ENCODE measurements at places on chromosomes 3 and 15.

DNA sequence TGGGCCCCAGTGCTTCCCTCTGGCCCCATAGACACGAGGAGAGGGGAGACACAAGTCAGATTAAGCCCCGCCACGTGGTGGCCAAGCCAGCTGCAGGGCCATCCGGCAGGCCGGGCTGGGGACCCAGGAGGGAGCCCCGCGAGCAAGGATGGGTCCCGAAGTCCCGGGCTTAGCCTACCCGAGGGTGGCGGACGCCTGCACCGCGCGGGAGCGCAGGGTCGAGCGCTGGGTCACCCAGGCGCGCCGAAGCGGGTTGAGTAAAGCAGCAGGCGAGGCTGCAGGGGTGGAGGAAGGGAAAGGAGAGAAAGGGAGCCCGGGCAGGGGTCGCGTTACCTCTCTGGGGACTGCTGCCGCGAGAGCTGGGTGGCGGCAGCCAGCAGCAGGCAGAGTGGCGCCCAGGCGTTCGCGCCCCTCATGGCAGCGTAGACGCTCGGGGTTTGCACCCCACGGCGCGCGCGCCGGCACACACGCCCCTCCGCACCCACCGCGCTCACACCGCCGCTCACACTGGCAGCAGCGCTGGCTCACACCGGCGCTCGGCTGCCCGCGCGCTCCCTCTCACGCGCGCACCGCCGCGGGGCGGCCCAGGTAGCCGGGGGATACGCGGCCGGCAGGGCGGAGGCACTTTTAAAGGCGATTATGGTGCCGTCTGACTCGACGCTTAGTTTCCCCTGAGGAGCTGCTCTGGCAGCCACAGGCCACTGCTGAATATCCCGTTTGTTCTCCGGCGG is at the start of gene PCOLCE2:
Gene PCOLCE2 (minus strand): TSS at position 603 of the 731 bp plus-strand sequence. CDS start 187 bp downstream, at position 416.
- no peak for DNase-seq

DNA sequence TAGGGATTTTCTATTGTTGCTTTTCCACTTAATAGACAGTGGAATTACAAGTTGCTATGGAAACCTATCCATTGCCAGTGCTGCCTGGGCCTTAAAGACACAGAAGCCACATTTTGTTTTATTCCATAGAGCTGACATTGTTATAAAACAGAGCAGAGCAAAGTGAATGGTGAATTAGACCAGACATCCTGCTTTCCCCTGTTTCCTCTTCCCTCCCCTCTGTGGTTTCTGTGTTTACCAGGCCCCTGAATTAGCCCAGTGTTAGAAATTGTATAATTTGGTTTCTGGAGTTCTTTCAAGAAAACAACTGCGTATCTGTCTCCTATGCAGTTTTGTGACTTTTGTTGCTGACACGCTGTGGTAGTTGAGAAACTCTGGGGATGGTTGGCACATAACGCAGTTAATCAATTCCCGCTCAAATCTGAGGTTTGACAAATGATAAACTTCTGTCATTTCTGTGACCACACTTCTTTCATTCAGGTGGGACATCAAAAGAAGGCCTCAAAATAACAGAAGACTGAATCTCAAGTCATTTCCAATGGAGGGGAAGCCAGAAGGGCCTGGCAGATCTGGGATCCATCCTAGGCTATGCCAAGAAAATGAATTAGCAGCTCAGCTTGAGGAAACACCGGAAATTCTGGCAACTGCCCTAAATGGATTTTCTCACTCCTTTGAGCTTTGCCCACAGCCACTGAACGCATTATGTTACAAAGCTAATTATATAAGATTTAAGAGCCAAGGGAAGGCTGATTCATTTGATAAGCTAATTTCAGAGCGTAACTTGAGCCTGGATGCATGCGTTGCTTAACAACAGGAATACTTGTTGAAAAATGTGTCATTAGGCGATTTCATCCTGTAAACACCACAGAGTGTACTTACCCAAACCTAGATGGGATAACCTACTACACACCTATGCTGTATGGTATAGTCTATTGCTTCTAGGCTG is 46.9 kb downstream of the NR1D2 start:
- peak; percentile 61 for DNase-seq

GRCh38 chr3:37770938-37771918 is 90.5 kb upstream of the CTDSPL start:
- no peak for DNase-seq

GRCh38 chr3:8970971-8971589 is 7.8 kb upstream of the RAD18 start:
- peak; percentile 82 for DNase-seq

DNA sequence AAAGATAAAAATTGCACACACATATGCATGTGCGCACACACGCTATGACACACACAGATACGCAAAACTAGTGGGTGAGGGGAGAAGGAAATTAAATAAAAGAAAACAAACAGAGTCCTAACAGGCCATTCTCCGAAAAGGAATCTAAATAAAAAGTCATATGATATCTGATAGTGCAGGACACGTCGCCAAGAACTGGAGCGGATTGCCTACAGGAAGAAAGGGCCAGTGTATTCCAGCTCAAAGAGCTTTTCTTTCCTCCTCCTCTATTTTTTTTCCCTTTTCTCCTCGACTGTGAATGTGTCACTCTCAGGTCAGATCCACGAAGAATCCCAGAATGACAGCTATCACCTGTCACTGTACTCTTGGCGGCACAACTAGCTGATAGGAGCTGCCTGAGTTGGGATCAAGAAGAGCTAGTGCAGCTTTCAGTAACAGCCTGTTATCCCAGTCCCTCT is 157.8 kb downstream of the TIGIT start:
- DNase-seq = no peak

DNA sequence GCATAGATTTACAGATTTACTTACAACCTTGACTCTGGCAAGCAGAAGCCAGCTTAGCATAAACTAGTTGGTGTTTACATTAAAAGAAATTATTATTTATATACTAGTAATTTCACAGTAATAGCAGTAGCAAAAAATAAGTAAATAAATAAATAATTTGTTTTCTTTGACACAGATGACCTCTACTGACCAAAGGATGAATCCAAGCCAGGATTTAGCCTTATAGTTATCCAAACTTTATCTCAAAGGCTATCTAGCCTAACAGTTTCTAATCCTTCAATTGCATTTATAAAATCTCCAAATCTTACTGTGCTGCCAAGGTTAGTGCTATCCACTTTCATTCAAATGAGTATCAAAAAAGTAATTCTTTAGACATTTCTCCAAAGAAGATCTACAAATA is 64.3 kb downstream of the FRMD5 start:
- no peak for DNase-seq

DNA sequence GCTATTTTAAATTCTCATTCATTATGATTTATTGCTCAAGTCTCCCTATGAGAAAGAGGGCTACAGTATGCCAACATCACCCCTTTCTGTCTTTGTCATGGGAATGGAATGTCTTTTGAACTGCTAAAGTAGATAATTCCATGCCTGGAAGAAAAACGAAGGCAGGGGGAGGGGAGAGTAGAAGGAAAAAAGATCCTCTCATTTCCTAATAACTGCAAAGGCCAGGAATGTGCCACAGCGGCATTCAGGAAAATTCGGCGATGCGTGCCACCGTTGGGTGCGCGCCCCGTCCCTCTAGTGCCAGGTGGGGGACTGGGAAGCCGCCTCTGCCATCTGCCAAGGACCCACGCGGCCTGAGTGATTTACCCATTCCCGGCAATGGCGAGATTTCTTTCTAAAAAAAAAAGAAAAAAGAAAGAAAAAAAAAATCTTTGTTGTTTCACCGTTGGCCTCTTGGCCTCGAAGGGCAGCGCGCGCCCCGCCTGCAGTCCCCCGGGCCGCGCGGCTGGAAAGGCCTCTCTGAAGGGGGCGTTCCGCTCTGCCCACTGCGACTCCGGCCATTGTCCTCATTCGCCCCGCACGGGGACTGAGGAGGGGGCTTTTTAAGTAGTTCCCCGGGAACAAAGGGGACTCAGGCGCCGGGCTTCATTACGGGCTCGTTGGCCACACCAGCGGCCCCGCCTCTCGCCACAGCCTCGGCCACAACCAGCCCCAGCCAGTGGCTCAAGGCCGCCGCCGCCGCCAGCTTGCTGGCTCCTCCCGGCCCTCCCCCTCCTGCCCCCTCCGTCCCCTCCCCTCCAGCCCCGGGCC is 54.5 kb downstream of the CPN2 start:
- peak; percentile 84 for DNase-seq

DNA sequence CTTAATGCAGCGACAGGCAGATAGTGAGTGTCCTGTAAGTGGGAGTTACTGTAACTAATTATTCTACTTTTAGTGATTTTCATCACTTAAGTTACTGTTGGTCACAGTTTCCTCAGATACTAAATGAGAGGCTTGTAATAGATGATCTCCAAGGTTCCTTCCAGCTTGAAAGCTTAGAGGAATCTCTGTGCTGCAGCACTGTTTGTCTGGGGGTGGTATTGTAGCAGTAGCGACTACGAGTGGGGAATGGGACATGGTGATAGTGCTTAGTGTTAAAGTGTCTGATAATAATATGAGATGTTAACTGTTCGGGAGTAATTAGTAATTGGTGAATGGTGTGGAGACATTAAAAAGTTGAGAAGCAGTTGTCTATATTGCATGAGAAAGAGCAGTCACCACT is 12.4 kb downstream of the PPP4R2 start:
- DNase-seq = no peak

GRCh38 chr3:135812057-135812456 is 153.5 kb upstream of the PPP2R3A start:
- DNase-seq = no peak

DNA sequence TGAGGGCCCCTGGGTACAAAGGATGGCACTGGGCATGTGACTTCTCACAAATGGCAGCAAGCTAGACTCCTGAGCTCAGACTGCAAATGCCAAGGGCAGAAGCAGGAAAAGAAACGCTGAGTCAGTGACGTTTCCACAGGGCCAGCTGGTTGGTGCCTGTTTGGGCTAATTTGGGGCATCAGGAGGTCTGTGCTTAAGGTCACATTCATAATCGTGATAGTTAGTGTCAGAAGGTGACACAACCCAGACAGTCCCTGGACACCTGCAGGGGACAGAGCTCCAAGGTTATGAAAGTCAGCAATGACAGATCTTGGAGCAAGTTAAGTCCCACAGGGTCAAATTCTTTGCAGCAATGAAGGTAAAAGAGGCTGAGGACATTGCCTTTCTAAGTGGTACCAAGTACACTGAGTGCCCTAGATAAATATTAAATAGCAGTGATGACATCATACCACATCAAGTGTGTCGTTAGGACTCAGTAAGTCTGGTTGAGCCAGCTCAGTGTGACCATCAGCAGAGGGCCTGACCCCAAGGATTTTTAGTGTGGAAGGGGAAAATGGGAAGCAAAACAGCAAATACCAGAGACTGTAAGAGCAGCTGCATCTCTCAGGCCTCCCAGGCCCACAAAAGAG is 556.9 kb upstream of the CFAP20DC start:
- DNase-seq = no peak

GRCh38 chr3:132841621-132842020 is 119.4 kb upstream of the NPHP3 start:
- no peak for DNase-seq

- DNase-seq = no peak
These were observed 76.0 kb downstream of the GOLGA8G start for GRCh38 chr15:28456476-28457395.

- no peak for DNase-seq
These were observed 455.0 kb downstream of the EPHA3 start for GRCh38 chr3:89562373-89562772.

DNA sequence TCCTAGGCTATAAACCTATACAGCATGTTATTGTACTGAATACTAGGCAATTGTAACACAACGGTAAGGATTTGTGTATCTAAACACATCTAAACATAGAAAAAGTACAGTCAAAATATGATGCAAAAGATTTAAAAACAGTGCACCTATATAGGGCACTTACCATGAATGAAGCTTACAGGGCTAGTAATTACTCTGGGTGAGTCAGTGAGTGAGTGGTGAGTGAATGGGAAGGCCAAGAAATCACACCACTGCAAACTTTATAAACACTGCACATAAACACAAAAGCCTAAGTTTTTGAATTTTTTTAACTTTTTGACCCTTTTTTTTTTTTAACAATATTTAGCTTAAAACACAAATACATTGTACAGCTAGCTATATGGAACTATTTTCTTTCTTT is 204.7 kb upstream of the CTNNB1 start:
- DNase-seq = no peak

GRCh38 chr3:133887074-133887802 is 8.4 kb downstream of the RAB6B start:
- DNase-seq = no peak

- DNase-seq = no peak
These were observed 171.2 kb downstream of the SEMA6D start for GRCh38 chr15:47888385-47889100.

- no peak for DNase-seq
These were observed 153.2 kb downstream of the WNT5A start for GRCh38 chr3:55333923-55334322.

- no peak for DNase-seq
These were observed 46.4 kb downstream of the C2CD4B start for GRCh38 chr15:62118520-62119226.

GRCh38 chr3:45153658-45154437 is 7.7 kb upstream of the CDCP1 start:
- no peak for DNase-seq

DNA sequence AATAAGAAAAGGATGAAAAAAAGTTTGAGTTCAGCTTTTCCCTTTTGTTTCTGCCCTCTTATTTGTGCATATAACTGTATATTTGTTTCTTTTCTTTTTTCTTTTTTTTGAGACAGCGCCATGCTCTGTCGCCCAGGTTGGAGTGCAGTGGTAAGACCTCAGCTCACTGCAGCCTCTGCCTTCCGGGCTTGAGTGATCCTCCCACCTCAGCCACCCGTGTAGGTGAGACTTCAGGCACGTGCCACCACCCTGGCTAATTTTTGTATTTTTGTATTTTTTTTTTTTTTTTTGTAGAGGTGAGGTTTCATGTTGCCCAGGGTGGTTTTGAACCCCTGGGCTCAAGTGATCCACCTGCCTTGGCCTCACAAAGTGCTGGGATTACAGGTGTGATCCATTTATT is 31.4 kb downstream of the RNF111 start:
- DNase-seq = no peak

DNA sequence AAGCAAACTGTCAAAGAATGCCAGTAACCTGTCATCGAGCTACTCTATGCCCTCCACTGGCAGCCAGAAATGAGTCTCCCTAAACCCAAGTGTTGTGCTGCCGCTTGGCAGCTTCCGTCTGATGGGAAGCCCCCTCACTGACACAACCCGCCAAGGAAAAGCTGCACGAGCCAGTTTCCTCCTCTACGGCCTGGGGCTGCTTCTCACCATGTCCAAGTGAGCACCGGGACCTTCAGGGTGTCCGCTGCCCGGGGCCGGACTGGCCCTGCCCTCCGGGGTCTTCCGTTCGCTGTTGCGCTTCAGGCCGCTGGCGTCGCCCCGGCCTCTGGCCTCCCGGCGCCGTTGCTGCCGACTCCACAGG is 490 bp downstream of the TOMM70 start:
- DNase-seq = no peak

DNA sequence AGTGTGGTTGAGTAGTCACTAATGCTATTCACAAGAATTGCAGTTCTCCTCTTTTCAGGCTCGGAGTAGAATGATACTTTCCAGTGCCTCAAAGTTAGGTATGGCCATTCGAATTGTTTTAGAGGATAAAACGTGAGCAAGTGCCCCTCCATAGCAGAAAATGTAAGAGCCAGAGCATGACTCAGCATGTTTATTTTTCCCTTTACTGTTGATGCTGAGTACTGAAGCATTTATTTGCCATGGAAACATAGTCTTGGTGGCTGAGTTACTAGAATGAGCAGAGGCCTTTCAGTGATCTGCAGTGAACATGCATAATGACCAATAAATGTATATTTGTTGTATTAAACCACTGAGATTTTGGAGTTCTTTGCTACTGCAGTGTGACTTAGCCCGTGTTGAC is 540.6 kb downstream of the NLGN1 start:
- DNase-seq = no peak
